Cardiac atrium fibroblast (primary cell): ENCODE measurements at places on chromosomes 12 and 14. TPM values are rescaled to one million over a fixed set of nuclear protein-coding genes. Genes with fewer than 3 reads are reported as not detected.

Gene TAC3
- total RNA-seq, result 0.32 TPM in 1 of 2 replicates, not detected in the other

Gene FGF23
- not detected in 2 replicates for total RNA-seq

Gene ETFBKMT
- total RNA-seq, result 0.72 and 3.2 TPM in 2 replicates

Gene AEBP2
- 9.4 and 10.5 TPM in 2 replicates for total RNA-seq

Gene NYNRIN
- 6.3 and 11.7 TPM in 2 replicates for total RNA-seq

Gene TMEM119
- total RNA-seq, result 1.3 TPM in 1 of 2 replicates, not detected in the other

Gene SDR9C7
- total RNA-seq, result not detected in 2 replicates

Gene AKAP5
- 0.32 and 0.36 TPM in 2 replicates for total RNA-seq

Gene PRMT5
- total RNA-seq, result 59.1 and 85.4 TPM in 2 replicates

Gene TMPRSS12
- total RNA-seq, result not detected in 2 replicates

Gene LYZ
- not detected in 2 replicates for total RNA-seq

Gene SELPLG
- total RNA-seq, result 0.72 and 0.97 TPM in 2 replicates

Gene KCNC2
- not detected in 2 replicates for total RNA-seq

Gene GPR84
- not detected in 2 replicates for total RNA-seq

Gene RNF212B
- not detected in 2 replicates for total RNA-seq

Gene MSI1
- 1.5 TPM in 1 of 2 replicates, not detected in the other for total RNA-seq

Gene PROX2
- not detected in 2 replicates for total RNA-seq

Gene KLRK1
- not detected in 2 replicates for total RNA-seq

Gene ACRBP
- total RNA-seq, result 0.32 TPM in 1 of 2 replicates, not detected in the other

Gene PIWIL1
- not detected in 2 replicates for total RNA-seq

Gene CYP46A1
- under 0.01 and 1.4 TPM in 2 replicates for total RNA-seq

Gene PPP4R4
- not detected in 2 replicates for total RNA-seq

Gene RNFT2
- total RNA-seq, result 0.36 and 3.7 TPM in 2 replicates

Gene KLHDC1
- 2.5 and 2.6 TPM in 2 replicates for total RNA-seq

Gene KLRF1
- not detected in 2 replicates for total RNA-seq

Gene INHBE
- 0.36 and 1.1 TPM in 2 replicates for total RNA-seq

Gene TCL1A
- total RNA-seq, result not detected in 2 replicates

Gene RSRC2
- 31.3 and 31.4 TPM in 2 replicates for total RNA-seq

Gene NTS
- total RNA-seq, result not detected in 2 replicates

Gene PRPF39
- 16.7 and 26.0 TPM in 2 replicates for total RNA-seq
